ENCODE measurements at places on chromosomes 5 and 9.
A peak's percentile ranks its signal among the peaks of the same experiment; 100 is the strongest.

- no peak for DNase-seq
Measured at GRCh38 chr5:54013556-54014194, 296.7 kb downstream of the ARL15 start.

DNA sequence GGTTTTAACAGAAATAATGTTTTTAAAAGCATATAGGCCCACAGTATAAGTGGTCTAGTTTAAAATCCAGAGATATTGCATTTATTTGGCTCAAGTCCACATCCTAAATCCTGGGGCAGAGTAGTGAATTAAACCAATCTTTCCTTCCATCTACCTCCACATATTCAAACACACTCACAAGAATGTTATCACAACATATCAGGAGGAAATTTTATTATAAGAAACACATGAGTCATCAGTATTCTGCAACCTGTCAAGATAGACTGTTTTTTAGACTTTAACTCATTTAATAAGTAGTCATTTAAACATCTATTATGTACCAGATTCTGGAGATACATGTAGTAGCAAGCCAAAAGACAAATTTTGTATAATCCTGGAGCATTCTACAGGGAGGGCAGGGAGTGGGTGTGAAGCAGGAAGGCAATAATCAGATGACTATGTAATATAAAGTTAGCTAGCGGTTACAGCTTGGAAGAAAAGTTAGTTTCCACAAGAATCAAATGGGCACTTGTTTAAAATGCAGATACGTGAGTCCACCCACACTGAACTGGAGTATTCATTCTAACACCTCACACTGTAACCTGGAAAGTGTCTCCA, 187.3 kb upstream of the PIK3R1 start:
- no peak for DNase-seq

DNA sequence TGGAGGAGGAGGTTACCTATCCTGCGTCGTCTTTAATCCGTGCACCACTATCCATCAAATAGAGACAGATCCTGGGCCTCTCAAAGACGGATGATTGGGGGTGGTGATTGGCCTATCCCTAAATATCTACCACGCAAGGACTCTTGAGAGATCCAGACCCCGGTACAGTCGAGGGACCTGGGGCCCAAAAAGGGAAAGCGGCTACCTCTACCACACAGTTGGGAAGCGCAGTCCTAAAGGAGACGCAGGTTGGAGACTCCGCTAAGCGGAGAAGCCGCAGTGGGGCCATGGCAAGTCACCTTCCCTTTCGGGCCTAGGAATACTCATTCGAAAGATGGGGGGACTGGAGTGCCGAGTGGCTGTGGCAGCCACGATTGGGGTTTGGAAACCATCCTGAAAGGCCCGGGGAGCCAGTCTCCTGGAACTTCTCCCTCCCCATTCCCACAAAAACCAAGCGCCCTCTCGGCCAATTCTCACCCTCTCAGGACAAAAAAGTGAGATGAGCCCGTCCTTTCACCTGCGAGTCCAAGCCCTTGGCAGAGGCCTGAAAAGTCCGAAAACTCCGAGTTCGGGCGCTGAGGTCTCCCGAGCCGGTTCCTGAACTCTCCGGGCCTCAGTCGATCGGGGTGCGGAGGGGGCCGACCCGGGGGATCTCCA, 499 bp upstream of the FOXE1 start:
- DNase-seq: no peak

- DNase-seq: no peak
Measured at GRCh38 chr5:78235289-78235688, 59.2 kb downstream of the AP3B1 start.

- DNase-seq: no peak
Measured at GRCh38 chr9:116646661-116647514, 40.2 kb upstream of the TRIM32 start.

GRCh38 chr5:568061-568781, 43.9 kb upstream of the CEP72 start:
- DNase-seq: no peak

DNA sequence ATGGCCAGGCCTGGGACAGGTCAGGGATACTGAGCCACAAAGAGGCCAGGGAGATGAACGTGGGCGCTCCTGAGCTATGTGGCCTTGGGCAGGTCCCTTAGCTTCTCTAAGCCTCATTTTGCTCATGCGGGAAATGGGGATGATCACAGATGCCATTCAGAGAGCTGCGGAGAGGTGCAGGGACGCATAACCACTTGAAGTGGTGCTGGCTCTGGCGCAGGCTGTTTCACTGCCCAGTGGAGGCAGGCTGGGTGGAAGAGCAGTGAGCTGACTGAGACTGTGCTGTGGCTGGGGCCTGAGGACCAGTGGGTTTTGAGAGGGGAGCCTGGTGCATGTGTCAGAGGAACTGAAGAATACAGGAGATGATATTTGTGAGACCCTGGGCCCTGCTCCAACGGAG, 18.4 kb downstream of the CXXC5 start:
- DNase-seq: no peak

DNA sequence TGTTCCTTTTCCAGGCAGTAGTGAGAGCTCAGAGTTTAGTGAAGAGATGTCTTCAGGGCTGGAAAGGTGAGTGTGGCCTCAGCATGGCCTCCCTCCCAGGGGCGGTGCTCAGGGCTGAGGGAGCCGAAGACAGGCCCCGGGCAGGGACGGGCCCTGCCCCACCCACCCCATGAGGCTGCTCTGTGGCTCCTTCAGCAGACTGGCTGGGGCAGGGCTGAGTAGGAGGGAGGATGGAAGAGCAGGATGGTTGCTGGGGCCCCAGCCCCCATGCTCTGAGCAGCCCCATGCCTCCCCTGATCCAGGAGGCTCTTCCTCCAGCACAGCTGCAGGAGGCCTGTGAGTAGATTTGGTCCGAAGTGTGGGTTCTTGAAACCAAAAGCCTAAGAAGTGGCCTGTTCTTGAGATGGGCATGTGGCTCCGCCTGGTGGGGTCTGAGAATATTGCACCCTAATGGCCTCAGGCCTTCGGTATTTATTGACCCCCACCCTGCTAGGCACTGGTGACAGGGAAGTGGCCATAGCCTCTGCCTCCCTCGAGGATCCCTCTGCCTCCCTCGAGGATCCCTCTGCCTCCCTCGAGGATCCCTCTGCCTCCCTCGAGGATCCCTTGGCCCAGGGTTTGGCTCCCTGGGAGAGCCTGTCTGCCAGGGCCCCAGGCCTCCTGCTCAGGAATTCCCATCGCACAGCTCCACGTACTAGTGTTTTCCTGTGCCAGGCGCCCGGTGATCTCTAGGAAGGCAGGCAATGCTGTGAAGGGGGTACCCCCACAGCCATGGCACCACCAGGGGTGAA, 65.4 kb upstream of the GARNL3 start:
- peak; percentile 81 for DNase-seq

GRCh38 chr9:7607421-7607820, 192.2 kb downstream of the DMAC1 start:
- no peak for DNase-seq

GRCh38 chr5:19496056-19496455, 491.9 kb downstream of the CDH18 start:
- no peak for DNase-seq

DNA sequence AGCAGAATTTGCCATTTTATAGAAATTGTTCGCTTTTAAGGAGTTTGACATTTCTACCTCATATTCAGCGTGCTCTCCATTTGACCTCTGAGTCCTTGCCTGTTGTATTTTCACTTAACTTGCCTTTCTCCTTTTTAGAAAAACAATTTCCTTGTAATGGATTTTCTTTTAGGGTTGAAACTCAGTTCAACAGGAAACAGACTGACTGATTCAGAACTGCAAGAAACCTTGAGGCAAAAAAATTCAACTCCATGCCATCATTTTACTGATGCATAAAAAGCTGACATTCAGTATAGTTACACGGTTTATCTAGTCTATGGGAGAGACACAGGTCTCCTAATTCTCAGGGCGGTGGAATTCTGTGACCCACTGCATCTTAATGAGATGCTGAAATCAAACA, 59.8 kb downstream of the MRPS30 start:
- no peak for DNase-seq

DNA sequence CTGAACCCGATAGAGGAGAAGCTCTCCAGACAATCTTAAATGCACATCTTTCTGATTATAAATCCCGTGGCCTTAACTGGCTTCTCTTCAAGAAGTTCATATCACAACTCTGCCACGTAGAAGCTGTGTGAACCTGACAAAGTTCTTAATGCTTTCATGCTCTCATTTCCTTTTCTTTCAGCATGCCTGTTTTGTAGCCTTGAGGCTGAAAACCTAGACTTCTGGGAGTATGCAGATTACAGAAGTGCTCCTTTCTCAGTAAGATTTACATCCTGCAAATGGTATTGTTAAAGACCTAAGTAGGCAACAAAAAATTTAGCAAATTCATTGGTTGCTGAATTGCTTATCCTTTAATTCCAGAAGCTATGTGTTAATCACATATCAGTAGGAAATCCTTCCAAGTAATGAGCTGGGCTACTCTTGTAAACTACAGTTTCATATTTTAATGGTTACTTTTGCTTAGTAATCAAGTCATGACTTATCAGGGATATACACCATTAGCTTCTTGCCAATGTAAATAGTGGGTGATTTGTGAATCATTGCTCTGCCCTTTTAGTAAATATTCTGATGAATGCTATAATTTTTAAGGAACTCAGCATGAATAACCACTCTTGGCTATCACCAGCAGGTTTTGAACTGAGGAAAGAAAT, 334.7 kb downstream of the FBXL7 start:
- DNase-seq: no peak

DNA sequence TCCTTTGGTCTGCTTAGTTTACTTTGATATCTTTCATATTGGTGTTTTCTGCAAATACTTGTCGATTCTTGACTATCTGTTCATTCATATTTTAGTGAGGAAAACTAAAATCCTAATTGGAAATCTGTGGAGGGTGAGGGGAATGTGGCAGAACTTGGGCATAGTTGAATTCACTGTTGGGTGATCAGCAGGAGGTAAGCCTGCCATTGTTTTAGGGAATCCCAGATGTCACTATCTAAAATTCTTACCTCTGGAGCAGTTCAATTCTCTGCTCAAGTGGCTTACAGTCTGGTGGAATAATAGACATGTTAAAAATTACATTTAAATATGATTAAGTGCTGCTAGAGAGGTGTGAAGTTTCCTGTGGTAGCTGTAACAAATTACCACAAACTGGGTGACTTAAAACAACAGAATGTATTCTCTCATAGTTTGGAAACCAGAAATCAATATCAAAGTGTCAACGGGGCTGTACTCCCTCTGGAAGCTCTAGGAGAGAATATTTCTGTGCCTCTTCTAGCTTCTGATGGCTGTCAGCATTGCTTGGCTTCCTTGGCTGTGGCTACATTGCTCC, 90.3 kb upstream of the GCNT4 start:
- no peak for DNase-seq

GRCh38 chr5:74127381-74128320, 501.7 kb downstream of the ARHGEF28 start:
- DNase-seq: no peak

- no peak for DNase-seq
Measured at GRCh38 chr5:41925555-41925951, 472 bp downstream of the FBXO4 start.

- no peak for DNase-seq
Measured at GRCh38 chr9:107491081-107492053, 1.8 kb upstream of the KLF4 start.

DNA sequence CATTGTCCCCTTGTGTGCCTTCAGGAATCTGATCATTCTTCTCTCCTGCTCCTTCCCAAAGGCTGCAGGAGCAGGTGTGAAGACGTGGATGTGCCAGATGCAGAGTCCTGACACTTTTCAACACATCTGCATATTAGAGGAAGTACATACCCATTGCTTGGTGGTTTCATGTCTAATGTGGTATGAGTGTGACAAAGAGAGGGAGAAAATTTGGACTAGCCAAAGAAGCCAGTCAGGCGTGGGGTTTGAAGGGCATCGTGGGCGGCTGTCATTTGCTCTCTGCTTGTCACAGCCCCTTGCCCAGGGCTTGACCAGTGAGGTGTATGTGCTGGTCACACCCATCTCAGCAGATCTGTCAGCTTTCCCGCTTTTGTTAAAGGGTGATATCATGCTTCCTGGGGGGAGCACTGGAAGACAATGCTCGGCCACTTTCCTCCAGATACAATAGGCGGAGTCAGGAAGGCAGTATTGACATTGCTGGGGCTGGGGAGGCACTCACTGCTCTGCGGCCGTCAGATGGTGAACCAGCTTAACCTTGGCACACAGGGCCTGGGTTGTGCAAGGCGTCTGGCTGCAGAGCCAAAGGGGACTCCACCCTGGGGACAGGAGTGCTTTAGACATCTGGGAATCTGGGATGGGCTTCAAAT, 8.6 kb downstream of the TEK start:
- no peak for DNase-seq

DNA sequence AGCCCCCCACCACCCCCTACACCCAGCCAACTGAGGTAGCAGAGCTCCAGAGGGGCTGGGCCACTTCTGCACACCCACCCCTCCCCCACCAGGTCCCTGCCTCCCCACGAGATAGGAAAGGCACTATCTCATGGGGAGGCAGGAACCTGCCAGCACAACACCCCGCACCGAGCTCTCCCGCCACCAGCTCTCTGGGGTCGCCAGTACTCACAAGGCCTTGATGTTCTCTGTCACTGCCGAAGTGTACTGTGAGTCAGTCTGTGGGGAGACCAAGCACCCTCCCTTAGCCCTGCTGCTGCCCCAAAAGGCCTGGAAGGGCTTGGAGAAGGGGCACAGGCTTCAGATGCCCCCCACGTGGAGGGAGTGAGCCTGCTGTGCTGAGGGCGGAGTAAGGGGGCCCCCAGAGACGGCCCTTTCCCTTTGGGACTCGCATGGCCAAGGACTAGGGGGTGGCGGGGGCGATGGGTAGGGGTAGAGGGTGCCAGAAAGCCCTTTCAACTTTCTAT, 5.9 kb downstream of the MGAT4B start:
- DNase-seq: no peak

DNA sequence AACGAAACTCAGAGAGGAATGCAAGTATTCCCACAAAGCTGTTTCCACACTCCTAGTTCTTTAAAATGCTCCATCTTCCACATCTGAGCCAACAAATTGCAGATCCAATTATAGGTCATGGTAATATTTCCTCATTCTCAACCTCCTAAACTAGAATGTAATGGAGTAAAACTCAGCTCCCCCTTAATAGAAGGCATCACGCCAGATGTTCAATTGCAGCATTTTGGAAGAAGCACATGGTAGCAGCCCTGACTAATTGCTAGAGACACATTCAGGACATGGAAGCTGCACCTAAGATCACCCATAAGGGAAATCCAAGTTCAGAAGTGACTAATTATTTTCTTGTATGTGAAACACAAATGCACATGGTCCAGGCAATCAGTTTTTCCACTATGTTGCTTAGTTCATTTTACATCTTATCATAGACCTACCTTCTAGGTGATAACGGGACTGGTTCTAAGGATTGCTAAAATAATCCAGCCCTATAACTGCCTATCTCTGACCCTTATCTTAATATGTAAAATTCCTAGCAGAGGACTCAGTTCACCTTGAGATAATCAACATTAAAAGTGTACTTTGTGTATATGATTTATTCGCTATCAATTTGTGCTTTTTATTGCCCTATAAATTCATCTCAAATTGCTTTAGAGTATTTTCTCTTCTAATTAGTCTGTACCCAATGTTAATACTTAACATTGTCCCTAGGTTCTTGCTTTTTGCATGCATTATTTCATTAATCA, 75.1 kb downstream of the GABRB2 start:
- DNase-seq: no peak

Data from type B pancreatic cell (in vitro differentiated cells).